Activated T-helper 1 cell treated with anti-CD3 and anti-CD28 coated beads, Interleukin-2, amount 50 U/mL, for 16 hours (primary cell): ENCODE measurements at places on chromosomes 4 and X.

DNA sequence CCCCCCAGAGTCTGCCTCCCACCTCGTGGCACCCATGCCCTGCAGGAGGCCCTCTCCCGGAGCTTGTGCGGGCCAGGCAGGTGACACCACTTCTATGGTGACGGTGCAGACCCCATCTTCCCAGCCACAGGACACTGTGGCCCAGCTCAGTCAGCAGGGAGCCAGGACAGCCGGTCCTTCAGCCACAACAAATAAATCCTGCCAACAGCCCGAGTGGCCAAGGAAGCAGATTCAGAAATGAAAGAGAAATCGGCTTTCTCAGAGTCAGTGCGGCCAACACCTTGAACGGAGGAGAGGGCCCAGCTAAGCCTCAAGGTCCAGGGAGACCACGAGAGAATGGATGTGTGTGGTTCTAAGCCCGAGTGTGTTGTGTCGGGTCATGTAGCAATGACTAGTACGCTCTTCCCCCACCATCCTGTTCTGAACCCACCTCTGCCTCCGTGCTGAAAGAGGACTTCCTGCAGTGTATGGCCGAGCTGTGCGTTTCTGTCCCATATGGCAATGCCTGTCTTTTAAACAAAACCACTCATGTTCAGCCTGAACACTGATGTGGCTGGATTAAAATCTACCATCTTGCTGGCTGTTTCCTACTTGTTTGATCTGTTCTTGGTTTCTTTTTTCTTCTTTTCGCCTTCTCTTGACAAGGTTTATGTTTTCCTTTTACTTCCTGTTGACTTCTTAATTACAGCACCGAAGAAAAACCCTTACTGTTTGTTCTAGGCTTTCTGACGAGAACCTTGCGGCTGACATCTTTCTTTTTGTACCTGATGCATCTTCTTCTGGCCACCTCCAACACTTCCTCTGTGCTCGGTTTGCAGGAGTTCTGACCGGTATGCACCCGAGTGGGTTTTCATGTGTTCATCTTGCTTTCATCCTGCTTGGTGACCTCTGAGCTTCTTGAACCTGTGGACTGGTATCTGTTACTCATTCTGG lies 53.1 kb downstream of the GAK start:
- no peak for DNase-seq

GRCh38 chrX:113274791-113275190 lies 434.2 kb upstream of the AMOT start:
- no peak for DNase-seq

DNA sequence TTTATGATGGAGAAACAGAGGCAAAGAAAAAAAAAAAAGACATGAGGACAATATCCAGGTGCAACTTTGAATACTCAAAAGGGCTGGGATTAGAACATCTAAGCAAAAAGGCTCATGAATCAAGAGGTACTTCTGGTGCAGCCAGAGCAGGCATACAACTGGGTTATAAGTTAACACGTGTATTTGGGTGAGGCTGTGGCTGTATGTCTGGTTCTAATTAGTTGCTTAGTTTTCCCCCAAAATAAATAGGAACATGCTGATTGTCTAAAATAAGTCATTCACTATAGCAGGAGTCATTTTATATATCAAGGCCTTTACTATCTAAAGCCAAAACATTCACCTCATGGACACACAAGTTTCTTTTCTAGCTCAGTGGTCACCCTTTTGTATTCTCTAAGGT lies 20.2 kb downstream of the NHS start:
- no peak for DNase-seq

DNA sequence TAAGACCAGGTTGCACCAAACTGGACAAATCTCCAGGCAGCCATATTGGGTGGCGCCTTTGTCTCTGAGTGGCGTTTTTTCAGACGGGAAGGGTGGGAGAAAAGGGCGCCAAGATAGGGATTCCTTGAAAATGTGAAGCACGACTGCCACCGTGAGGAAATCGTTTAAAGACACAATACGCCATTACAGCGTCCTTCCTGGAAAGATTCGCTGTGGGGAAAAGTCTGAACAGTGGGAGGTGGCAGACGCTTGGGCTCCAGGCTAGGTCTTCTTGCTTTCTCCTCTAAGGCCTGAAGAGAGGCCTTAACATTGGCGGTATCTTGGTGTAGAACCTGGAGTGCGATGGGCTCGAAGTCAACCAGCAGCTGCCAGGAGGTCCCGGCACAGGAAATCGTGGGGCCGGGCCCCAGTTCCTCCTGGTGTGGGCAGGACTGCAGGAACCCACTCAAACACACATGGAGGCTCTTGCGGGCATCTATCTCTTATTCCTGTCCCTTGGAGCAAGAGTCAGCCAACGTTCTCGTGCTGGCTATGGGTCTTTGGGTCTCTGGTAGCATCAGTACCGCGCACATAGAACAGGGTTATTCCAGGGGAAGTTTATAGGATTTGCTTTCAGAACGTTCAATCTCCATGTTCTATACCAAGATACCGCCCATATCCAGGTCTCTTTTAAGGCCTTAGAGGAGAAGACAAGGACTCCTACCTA lies 208.8 kb downstream of the OR13H1 start:
- DNase-seq = peak; percentile 65

DNA sequence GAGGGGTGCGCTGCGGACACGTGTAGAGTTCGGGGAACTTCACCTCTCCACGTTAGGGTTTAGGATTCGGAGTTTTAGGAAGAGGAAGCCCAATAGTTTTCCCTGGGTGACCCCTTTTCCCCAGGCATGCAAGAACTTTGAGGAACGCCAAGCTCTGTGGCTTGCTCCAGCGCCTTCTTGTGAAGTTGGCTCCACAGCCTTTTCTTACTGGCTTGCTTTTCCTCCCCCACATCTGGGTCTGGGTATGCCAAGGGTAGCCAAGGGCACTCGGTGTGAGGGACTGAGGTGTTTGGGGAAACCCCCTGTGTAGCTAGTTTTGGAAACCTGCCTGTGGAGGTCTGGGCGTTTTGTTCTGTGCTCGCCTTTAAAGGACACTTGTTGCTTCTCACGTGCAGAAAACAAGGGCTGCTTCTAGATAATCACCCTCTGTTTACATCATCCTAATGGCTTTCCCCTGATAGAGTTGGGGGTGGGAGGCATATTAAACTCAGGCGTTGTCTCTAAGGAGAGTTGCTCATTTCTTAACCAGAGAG lies 746 bp downstream of the EDNRA start:
- no peak for DNase-seq

- DNase-seq = no peak
Measured at GRCh38 chrX:118630848-118631247, 96.6 kb upstream of the IL13RA1 start.

GRCh38 chrX:36867143-36867542 lies 141.0 kb upstream of the FAM47C start:
- no peak for DNase-seq

- no peak for DNase-seq
Measured at GRCh38 chr4:185311113-185311888, 84.4 kb downstream of the LRP2BP start.

DNA sequence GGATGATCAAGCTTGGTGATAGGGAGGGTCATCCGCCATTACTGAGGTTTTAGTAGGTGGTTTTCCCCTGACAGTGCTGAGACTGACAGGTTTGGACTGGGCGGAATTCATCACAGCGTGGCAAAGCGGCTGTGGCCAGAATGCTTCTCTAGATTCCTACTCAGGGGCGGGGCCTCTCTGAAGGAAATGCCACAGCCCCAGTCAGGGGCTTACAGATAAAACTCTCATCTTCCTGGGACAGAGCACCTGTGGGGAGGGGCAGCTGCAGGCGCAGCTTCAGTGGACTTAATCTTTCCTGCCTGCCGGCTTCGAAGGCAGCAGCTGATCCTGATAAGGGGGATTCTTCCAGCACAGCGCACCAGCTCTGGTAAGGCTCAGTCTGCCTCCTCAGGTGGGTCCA lies 316.7 kb downstream of the RPA4 start:
- no peak for DNase-seq

DNA sequence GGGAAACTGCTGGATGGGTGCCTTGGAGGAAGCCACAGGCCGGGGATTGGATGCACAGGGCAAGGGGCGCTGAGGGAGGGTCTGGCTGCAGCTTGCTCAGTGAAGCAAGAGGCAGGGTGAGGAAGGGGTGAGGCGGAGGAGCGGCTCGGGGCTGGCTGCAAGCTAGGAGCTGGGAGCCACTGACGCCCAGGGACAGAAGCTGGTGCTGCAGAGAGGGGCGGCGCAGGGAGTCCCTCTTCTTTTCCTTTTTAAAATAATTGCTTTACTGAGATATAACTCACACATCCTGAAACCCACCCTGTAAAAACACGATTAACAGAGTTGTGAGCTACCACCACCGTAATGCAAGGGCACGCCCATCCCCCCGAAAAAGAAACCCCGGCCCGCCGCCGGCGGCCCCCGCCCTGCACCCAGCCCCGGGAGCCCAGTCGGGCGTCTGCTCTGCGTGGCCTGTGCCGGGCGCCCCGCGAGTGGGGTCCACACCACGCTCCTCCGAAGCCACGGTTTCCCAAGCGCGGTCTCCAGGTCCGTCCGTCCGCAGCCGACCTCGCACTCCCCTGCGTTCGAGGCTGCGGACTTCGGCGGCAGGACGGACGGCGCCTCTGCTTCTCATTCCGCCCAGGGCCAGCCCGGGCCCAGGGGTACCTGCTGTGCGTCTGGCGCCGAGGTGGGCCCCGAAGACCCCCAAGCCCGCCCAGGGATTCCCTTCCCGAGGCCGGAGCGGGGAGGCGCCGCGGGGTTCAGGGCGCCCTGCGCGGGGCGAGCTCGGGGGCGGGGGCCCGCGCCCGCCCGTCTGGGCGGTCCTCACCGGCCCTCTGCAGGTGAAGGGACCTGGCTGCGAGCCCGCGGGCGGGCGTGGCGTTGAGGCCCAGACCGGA lies 866 bp upstream of the UVSSA start:
- DNase-seq = no peak

DNA sequence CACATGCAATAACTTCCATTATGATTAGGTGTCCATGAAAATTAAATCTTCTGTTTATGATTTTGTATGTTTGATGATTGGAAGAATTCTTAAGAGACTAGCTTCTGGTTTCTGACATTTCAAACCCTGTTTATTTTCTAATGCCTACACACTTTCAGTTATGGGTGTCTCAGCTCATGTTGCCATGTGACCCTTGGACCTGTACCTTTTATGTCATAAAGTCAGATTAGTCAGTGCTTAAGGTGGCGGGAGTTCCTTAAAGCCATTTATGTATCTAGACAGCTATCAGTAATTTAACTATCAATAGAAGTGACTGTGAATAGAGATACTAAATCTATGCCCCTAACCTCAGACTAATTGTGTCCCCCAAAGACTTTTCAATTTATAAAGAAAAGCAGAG lies 155.6 kb downstream of the GBA3 start:
- no peak for DNase-seq

DNA sequence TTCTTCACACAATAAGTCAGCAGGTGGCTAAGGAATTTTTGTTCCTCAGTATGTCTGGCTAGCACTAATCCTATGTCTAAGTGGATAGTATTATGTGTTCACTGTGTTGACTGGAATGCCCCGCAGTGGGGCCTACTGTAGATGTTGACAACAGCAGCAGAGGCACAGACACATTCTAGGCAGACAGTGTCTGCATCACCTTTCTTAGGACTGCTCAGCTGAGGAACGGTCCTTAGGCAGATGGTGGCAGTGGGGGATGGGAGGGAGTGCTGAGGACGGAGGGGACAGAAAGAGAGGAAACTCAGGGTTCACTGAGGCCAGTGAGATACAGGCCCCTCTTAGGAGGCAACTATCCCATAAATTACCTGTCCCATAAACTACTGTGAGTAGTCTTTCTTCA lies 44.6 kb upstream of the LEF1 start:
- no peak for DNase-seq

GRCh38 chrX:54076903-54077302 lies 32.6 kb upstream of the PHF8 start:
- no peak for DNase-seq

GRCh38 chrX:31353095-31353494 lies 281.3 kb upstream of the FTHL17 start:
- no peak for DNase-seq

DNA sequence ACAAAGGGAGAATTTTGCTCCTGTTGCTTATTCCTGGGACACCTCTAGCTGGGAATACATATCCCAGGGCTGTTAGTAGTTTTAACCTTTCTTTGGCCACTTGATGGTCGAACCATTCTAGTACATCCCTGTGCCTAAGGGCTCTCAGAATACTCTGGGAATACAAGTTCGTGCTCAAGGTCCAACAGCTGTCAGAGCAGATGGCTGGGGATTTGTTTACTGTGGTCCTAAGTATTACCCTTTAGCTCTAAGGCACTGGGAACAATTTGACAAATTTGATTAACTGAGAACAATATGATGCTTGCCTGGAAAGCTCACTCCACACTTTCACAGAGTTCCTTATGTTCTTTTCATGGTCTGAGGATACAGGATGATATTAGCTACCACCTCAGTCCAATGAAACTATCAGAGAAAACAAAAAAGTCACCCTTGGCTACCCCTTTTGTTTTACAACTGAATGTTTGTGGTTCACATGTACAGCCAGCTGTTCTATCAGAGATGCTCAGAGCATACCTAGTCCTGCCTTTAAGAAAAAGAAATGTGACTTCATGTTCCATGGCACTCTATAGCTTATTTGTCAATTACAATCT lies 47.4 kb upstream of the PHOX2B start:
- no peak for DNase-seq

- DNase-seq = no peak
Measured at GRCh38 chrX:153871451-153871850, 14.5 kb downstream of the L1CAM start.
